ENCODE measurements at places on chromosomes 6 and 20.

DNA sequence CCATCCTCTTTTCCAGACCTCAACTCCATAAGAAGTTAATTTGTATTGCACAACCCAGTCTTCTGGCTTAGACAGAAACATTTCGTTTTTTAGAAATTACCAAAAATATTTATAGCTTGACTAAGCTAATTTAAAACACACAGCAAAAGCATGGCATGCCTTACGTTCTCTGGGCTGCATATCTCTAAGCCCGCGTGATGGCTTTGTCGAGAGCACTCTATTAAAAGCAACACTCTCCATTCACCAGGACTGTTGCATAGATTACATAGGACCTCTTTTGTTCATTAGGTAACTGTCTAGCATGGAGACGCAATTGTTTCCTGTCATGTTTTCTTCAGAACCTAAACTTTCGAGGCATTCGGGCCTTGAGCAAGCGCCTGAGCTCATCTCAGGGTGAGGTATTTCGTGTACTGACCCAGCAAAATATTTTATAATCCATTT is 104.5 kb downstream of the IBTK start:
- no peak for DNase-seq

DNA sequence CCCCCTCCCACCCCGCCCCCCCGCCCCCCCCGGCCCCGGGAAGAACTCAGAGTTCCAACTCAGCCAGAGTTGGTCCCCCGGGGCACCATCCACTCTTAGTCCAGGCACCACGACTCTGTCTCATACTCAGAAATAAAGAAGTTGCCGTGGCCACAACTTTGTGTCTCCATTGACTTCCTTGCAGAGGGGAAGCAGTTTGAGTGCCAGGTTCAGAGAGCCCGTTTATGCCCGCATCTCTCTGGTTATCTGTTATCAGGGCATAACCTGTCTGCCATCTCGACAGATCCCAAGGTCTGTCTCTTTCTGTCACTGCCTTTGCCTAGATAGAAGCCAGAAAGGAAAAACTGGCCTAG is 605 bp downstream of the CDC5L start:
- no peak for DNase-seq

GRCh38 chr20:21352703-21353102 is 44.6 kb downstream of the NKX2-4 start:
- DNase-seq = no peak

- DNase-seq = no peak
These were observed 282.4 kb upstream of the HSF2 start for GRCh38 chr6:122116835-122117627.

- no peak for DNase-seq
These were observed 48.1 kb downstream of the SYNJ2 start for GRCh38 chr6:158029668-158030230.

DNA sequence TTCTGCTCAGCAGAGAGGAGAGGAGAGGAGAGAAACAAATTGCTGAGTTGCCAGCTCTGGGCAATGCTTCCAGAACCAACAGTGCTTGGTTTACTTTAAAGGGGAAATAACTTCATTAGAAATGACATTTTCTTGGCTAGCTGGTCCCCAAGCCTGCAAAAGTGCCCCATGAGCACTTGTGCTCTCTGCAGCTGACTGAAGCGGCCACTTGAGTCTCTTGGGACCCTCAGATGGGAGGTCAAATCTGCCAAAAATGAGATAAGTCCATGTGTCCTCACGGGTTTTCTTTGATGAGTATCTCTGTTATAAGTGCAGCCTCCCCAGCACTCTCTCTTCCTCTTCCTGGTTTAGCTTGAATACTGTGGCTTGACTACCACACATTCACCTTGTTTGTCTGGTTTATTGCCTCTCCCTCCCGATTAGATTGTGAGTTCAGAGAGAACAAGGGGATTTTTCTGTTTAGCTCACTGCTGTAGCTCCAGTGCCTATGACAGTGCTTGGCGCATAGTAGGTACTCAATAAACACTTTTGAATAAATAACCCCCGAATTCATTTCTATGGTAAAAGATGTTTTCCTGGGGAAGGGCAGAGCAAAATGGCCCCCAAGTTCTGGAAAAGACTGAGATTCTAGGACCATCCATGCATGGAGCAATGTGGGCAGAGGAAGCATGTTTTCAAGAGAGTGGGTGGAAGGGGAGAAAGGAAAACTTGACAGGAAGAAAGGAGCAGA is 7.0 kb upstream of the RIN2 start:
- no peak for DNase-seq

- DNase-seq = no peak
These were observed 259.4 kb downstream of the GJA1 start for GRCh38 chr6:121694801-121695251.

Data from effector CD4-positive, alpha-beta T cell (primary cell).